Myocyte (in vitro differentiated cells): ENCODE measurements at places on chromosomes 7 and 10.

- DNase-seq, result no peak
Measured at GRCh38 chr7:17159500-17160037, 138.9 kb upstream of the AHR start.

GRCh38 chr10:127148933-127149220 lies 47.5 kb downstream of the INSYN2A start:
- no peak for DNase-seq

DNA sequence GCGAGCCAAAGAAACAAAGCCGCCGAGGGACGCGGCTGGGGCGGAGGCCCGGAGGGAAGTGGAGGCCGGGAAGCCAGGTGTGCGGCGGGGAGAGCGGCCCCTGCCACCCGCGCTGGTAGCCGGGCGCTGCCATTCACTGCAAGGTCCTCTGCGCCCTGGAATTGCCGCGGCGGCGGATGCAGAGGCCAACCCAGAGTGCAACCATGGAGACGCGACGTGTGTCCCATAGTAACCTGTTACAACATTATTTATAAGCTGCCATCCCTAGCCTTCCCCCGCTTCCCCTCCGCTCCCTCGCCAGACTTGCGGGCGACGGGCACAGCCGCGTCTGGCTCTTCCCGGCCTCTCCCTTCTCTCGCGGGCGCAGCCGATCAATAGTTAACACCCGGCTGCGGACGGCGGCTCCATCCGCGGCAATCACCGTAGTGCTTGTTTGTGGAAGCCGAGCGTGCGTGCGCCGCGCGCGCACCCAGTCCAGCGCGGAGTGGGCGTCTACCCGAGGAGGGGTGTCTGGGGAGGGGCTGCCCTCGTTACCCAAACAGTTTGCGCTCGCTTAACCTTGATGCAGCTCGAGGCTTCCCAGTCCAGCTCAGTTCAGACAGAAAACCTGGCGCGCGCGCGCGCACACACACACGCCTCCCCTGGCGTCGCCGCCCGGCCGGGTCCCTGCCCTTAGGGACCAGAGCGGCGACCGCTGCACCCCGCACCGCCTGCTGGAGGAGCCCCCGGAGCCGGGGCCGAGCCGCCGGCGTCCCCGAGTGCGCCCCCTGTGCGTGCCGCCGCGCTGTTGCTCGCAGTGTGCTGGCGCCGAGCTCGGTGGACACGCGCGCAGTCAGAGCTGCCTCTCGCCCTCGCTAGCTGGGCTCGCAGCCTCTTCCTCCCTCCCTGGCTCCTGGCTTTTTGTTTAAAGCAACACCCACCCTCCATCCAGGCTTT lies 165.4 kb upstream of the DPP6 start:
- DNase-seq, result no peak

GRCh38 chr7:44122529-44122928 lies 819 bp downstream of the POLD2 start:
- DNase-seq, result peak; percentile 27

DNA sequence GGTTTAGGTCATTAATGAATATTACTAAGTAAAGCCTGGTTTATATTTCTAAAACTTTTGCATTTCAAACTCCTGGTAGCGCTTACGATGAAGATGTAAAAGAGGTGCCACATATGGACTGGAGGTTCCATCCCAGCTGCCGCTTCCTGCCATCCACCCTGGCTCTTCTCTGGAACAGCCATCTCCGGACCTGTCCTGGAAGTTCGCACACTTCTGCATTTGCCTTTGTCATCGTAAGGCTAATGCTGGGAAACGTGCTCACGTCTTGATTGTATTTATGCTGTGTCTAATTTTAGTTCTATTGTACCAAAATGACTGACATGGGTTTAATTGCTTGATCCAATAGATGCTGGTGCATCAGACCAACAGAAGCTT lies 103.1 kb downstream of the HIPK2 start:
- no peak for DNase-seq

DNA sequence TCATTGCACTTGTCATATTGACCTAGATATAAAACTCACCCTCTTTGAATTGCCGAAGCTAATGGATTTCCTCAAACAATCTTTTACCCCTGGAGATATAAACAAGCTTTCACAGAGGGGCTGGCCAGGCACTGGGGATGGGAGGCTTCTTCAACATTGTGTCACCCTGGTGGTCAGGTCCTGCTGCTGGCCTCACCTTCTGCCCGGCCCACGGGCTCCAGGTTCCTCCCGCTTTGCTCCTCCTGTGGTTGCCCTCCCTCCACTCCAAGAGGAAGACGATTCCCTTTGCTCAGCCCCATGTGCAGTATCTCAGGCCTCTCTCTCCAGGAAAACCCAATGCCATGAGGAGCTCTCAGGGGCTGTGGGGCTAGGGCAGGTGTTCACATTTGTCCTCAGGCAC lies 118.1 kb upstream of the ADCY1 start:
- no peak for DNase-seq
